ENCODE measurements at places on chromosomes 4 and X.

GRCh38 chr4:163755013-163755412, 260.5 kb downstream of the TMA16 start:
- no peak for DNase-seq

- no peak for DNase-seq
Observed at GRCh38 chrX:106168107-106168506, at the start of gene PWWP3B. Gene PWWP3B (plus strand): TSS chrX:106168305. CDS start chrX:106205433, 37,128 bp downstream.

DNA sequence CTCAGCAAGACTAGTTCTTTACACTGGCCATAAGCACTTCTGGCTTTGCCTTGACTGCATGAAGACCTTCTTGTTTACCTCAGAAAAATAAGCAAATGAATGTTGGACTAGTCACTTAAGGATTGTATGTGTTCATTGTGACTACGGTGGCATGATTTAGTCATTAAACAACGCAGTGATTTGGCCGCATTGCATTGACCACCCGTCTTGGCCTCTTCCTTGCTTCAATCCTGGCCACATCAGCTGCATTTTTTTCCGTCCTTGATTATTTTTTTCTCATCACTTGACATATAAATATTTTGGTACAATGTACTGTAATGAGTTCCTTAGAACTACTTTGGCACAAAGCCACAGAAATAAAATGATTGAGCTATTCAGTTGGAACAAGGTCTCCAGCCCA, 656.2 kb downstream of the RAB28 start:
- DNase-seq: no peak

DNA sequence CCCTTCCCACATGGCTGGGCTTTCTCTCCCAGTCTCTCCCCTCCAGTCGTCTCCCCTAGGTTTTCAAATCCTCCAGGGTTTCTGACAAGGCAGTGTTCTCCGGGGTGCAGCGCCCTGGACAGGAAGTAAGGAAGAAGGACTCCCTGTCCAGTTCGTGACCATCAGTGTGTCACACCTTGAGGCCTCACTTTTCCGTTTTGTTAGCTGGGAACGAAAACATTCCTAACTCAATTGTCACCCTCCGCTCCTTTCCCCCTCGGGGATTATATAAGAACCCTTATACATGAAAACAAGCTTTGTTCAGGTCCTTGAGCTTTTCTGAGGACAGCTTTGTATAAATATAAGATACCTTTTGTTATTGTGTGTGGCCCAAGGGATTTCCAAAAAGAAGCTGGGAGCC, 92.1 kb downstream of the KDR start:
- no peak for DNase-seq

DNA sequence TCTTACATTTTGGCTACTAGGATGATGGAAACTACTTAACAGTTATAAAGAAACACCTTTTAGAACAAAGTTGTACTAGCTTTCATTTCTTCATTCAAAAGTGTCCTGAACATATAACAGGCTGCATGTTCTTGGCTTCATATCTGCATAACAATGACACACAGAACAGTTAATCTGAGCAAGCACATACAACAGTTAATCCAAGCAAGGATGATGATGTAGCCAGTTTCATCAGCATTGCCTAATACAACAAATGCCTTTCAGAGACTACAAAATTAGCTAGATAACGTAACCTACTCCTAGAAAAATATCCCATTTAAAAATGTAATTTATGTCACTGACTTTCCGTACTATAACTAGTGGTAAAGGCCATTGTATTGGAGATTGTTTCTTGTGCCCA, 182.1 kb downstream of the SCFD2 start:
- no peak for DNase-seq

GRCh38 chrX:77668391-77669237, 117.4 kb downstream of the ATRX start:
- no peak for DNase-seq

DNA sequence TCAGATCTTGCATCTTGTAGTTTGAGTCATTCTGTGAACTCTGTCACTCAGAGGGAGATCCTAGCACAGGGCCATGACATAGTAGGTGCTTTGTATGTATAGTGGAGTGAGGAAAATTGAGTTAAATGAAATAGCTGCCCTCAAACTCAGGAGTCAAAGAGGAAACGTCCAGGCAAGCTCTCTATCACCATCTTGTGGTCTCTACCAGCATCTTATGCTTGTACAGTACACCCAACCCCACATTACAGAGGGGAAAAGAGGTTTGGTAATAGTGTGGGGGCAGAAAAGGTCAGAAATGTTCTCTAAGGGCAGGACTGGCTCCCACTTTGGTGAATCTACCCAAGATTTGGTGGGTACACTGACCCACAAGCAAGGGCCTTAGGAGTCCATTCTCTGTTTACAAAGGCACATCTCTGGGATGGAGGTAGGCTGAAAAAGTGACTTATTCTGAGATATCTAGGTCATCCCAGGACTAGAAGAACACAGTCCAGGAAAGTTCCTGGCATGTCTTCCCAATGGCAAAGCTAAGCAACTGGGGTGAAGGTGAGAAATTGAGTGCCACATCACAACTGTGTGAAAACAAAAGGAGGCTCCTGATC, 131.8 kb downstream of the OR13H1 start:
- no peak for DNase-seq

DNA sequence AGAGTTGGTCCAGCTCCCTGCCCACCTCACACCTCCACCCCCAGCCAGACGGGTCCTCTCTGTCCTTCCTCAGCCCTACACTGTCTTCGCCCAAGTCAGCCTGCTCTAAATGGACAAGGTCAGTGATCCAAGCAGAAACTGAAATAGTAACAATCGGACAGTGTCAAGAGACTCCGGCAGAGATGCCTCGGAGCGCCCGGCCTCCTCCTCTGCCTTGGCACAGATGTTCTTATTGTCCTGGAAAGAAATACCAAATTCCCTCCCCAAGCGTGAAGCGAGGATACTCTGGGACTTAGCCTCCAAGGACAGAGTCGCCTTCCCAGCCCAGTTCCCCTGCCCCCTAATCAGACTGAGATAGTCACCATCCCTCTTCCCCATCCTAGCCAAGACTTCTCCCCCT, 28.5 kb downstream of the UTP14A start:
- peak; percentile 16 for DNase-seq

- DNase-seq: no peak
Observed at GRCh38 chr4:151468715-151469696, 60.0 kb downstream of the FHIP1A start.

GRCh38 chrX:37783305-37783704, 3.4 kb downstream of the CYBB start:
- DNase-seq: no peak
